Activated CD4-positive, alpha-beta T cell treated with anti-CD3 and anti-CD28 coated beads, Interleukin-2, amount 10 ng/mL, durations not matched to agents 24 days and 14 days (primary cell): ENCODE measurements at places on chromosomes 4 and X. TPM values are rescaled to one million over a fixed set of nuclear protein-coding genes. Genes with fewer than 3 reads are reported as not detected.

GAGE12J gene
- not detected in 2 replicates for total RNA-seq

SCOC gene
- 33.7 and 33.8 TPM in 2 replicates for total RNA-seq

TCEAL2 gene
- not detected in 2 replicates for total RNA-seq

SRPX gene
- not detected in 2 replicates for total RNA-seq

PRSS12 gene
- total RNA-seq = not detected in 2 replicates

EGFL6 gene
- total RNA-seq = 1.7 and 2.2 TPM in 2 replicates

GPC3 gene
- total RNA-seq = 0.21 and 0.40 TPM in 2 replicates

TMEM156 gene
- 25.9 and 26.9 TPM in 2 replicates for total RNA-seq

PLA2G12A gene
- 9.0 and 11.4 TPM in 2 replicates for total RNA-seq

ADH5 gene
- 82.6 and 85.3 TPM in 2 replicates for total RNA-seq

SCML1 gene
- total RNA-seq = 1.4 and 1.7 TPM in 2 replicates

NDUFB11 gene
- 86.8 and 89.5 TPM in 2 replicates for total RNA-seq

XAGE2 gene
- total RNA-seq = not detected in 2 replicates

VCX gene
- total RNA-seq = not detected in 2 replicates

FTHL17 gene
- total RNA-seq = not detected in 2 replicates

FSTL5 gene
- not detected in 2 replicates for total RNA-seq

PPP1R3F gene
- 6.3 and 8.3 TPM in 2 replicates for total RNA-seq

MAB21L2 gene
- not detected in 2 replicates for total RNA-seq

SPANXC gene
- total RNA-seq = not detected in 2 replicates

MAML3 gene
- 0.52 and 0.54 TPM in 2 replicates for total RNA-seq

SPIN2B gene
- total RNA-seq = 8.7 and 9.5 TPM in 2 replicates

STATH gene
- not detected in 2 replicates for total RNA-seq

NPY5R gene
- not detected in 2 replicates for total RNA-seq

CPZ gene
- not detected in 2 replicates for total RNA-seq

CLDN34 gene
- not detected in 2 replicates for total RNA-seq

ENOX2 gene
- 13.9 and 17.0 TPM in 2 replicates for total RNA-seq

TCEAL6 gene
- not detected in 2 replicates for total RNA-seq

PAGE2 gene
- total RNA-seq = not detected in 2 replicates

ARMCX2 gene
- 5.2 and 5.6 TPM in 2 replicates for total RNA-seq

HEPH gene
- not detected in 2 replicates for total RNA-seq

MGAT4D gene
- not detected in 2 replicates for total RNA-seq

CCDC110 gene
- total RNA-seq = not detected in 2 replicates

YIPF7 gene
- total RNA-seq = not detected in 2 replicates

SSX4 gene
- not detected in 2 replicates for total RNA-seq

BCORL1 gene
- total RNA-seq = 8.0 and 9.2 TPM in 2 replicates

AFP gene
- total RNA-seq = not detected in 2 replicates

SRPX2 gene
- total RNA-seq = not detected in 2 replicates

CLIC2 gene
- total RNA-seq = 0.17 and 0.58 TPM in 2 replicates

CAPN6 gene
- total RNA-seq = not detected in 2 replicates

RAB9B gene
- 0.17 and 0.35 TPM in 2 replicates for total RNA-seq

SOD3 gene
- total RNA-seq = not detected in 2 replicates

KCND1 gene
- total RNA-seq = 2.5 and 3.5 TPM in 2 replicates

WDR17 gene
- total RNA-seq = 1.7 and 2.1 TPM in 2 replicates

EXOC1L gene
- not detected in 2 replicates for total RNA-seq

USP17L13 gene
- not detected in 2 replicates for total RNA-seq

PCSK1N gene
- 0.33 TPM in 1 of 2 replicates, not detected in the other for total RNA-seq

FDCSP gene
- not detected in 2 replicates for total RNA-seq

PAGE2B gene
- total RNA-seq = 0.45 TPM in 1 of 2 replicates, not detected in the other

NMU gene
- not detected in 2 replicates for total RNA-seq

RBMXL3 gene
- not detected in 2 replicates for total RNA-seq
